ENCODE measurements at places on chromosomes 11 and 22.
A peak's percentile ranks its signal among the peaks of the same experiment; 100 is the strongest.

- no peak for DNase-seq
These were observed 841 bp upstream of the EIF4G2 start for GRCh38 chr11:10809373-10810160.

DNA sequence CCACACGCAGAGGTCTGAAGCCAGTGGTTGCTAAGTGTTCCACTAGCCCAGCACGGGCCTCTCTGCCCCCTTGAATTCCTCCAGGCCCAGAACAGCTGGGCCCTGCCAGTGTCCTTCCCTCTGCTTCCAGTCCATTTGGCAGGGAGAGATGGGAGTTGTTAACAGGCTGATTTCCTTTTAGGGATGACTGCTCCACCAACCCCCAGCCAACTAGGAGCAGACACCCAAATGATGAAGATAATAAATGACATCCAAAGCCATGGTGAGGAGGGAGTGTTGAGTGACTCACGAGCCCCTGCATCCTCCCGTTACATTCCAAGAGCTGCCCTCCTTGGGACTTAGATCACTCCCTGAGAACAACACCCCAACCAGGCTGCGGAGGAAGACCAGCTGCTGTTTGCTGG is 20.6 kb downstream of the PARVA start:
- DNase-seq: no peak

- no peak for DNase-seq
These were observed 5.1 kb downstream of the KRTAP5-7 start for GRCh38 chr11:71532036-71532610.

GRCh38 chr22:36277482-36278291 is 24.8 kb downstream of the APOL1 start:
- DNase-seq: peak; percentile 69

Data from GM18507 (cell line).